ENCODE measurements at places on chromosomes 2 and 18.

DNA sequence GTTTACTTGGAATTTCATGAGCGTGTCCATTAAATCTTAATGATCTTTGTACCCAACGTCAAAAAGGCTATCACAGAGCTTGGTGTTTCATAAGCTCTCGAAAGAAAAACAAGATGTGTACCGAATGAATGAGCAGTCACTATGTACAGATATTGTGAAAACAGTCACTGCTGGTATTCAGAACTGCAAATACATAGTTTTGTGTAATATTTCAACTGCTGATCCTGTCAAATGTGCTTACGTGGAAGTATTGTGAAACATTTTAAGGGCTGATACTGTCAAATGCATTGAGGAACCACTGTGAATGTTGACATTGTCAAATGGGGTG, 184.2 kb upstream of the KLHL29 start:
- DNase-seq, result no peak

GRCh38 chr2:127485051-127485693, 41.1 kb downstream of the IWS1 start:
- DNase-seq, result no peak

DNA sequence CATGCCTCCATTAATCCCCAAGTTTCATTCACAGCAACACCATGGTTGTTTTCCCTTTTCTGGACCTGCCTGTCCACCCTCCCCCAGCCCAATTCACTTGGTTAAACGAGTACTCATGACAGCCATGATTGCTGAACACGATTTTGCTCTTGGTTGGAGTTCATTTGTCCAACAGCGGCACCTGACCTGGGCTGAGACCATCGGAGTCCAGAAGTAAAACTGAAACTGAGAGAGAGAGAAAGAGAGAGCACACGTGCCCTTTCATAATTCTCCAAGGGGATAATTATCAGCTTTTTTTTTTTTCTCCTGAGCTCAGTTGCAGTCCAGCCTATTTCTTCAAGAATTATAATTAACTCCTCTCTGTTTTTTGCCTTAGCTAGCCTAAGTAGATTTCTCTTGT, 13.7 kb upstream of the KIF5C start:
- no peak for DNase-seq

DNA sequence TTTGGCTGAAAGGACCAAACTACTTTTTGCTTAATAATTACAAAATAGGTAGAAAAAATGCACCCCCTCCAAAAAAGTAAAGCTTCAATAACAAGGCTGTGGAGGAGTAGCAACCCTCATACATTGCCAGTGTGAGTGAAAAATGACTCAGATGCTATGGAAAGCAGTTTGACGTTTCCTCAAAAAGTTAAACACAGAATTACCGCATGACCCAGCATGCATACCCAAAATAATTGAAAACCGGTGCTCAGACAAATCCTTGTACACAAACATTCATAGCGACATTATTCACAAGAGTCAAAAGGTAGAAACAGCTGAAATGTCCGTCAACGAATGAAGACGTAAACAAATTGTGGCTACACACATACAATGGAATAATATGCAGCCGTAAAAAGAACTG, 38.8 kb upstream of the DAPL1 start:
- DNase-seq, result no peak

- DNase-seq, result no peak
Measured at GRCh38 chr2:230895536-230896345, 29.3 kb downstream of the GPR55 start.

DNA sequence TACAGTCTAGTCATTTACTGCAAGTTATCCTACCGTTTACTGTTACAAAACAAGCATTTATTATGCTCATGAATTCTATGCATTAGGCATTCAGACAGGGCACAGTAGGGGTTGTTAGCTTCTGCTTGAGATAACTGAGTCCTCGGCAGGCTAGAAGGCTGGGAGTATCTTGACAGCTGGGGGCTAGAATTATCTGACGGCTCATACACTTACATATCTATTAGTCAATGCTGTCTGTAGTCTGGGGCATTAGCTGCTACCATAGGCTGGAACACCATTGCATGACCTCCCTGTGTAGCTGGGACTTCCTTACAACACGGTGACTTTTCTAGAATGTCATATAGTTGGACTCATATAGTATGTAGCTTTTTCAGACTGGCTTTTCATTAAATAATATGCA, 61.9 kb upstream of the ALK start:
- no peak for DNase-seq

GRCh38 chr2:132383956-132384355, 32.6 kb upstream of the GPR39 start:
- no peak for DNase-seq

DNA sequence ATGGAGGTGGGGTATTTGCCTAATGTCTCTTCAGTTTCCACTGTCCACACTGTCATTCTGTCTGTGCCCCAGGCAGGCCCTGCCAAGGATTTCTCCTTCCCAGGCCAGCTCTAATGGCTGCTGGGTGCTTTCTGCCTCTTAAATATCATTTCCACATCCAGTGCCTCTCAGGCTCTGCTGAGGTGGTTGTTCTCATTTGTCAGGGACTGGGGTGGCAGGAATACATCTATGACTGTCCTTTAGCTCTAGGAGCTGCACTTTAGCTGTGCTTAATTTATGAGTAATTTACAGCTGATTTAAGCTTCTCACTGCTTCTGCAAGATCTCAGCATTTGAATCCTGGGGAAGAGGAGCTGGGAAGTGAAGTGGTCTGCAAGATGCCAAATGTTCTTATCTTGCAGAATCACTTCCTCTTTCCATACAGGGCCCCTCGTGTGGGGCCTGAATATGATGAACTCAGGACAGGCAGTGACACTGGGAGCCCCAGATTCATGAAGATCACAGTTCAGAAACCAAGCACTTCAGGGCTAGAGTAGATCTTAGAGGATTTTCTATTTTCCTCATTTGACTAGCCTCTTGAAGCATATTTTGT, 150.2 kb downstream of the FSHR start:
- DNase-seq, result no peak

DNA sequence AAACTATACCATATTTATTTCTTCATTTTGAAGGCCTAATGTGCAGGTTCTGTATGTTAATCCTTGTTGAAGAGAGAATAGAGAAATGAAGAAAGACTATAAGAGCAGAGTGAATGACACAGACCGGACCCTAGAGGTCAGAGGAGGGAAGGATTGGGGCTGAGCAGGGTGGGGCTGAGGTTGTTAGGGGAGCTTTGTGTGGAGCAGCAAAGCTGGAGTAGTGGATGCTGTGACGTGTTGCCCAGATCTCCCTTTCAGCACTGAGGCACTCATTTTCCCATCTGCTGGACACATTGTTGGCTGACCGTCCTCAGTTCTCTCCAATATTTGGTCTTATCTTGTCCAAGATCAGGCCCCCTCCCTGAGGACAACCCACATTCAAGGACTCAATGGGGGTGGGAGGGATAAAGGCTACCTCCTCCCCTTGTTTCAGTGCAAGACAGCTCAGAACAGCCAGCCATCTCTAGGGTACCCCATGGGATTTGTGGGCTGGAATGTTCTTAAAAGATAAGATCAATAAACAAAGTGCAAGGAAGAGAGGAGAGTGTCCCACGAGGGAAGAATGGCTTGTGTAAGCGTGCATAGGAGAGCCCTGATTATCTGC, 143.6 kb downstream of the TDRD15 start:
- DNase-seq, result no peak

DNA sequence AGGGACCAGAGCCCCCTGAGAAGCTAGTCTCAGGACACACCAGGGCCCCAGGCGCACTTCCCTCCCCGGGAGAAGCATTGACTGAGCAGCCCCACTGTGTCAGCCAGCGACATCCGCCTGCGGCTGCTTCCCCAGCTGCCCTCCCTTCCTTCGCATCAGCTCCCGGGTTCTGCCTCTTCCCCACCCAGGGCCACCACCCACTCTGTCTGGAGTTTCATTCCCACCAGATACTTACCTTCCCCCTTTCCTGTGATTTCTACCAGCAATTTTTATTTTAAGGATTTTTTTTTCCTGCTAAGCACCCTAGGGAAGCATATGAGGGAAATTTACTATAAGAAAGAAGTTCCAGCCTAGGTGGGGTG, 99.2 kb downstream of the SMAD7 start:
- DNase-seq, result no peak

DNA sequence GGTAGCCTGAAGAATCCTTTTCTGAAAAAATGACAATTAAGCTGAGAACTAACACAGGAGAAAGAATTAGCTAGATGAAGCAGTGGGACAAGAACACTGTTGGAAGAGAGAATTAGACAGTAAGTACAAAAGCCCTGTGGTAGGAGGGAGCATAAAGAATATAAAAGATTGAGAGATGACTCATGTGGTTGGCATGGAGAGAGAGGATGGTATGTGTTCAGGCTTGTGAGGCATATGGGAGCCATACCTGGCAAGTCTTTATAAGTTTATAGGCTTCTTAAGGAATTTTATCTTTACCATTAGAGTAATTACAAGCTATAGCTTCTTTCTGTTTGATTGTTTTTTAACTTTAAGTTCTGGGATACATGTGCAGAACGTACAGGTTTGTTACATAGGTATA, 325.0 kb downstream of the ARL6IP6 start:
- no peak for DNase-seq

Measured in stimulated activated CD8-positive, alpha-beta memory T cell treated with anti-CD3 and anti-CD28 coated beads, Interleukin-7, amount 100 ng/mL, for 4 hours (primary cell).